ENCODE measurements at places on chromosomes 6 and 20. TPM values are rescaled to one million over a fixed set of nuclear protein-coding genes. Genes with fewer than 3 reads are reported as not detected.

Gene TREML1
- not detected for total RNA-seq

- no peak for DNase-seq
Observed at GRCh38 chr6:30244560-30244959, 31.4 kb upstream of the TRIM26 start.

Gene TM9SF4
- 29.2 TPM for total RNA-seq

- DNase-seq = no peak
Observed at GRCh38 chr20:9660236-9660868, 146.0 kb downstream of the LAMP5 start.

Gene HDDC2
- total RNA-seq = 16.2 TPM

Gene AVP
- total RNA-seq = not detected

Gene ARFGEF3
- not detected for total RNA-seq

Gene PEX7
- total RNA-seq = 2.6 TPM

DNA sequence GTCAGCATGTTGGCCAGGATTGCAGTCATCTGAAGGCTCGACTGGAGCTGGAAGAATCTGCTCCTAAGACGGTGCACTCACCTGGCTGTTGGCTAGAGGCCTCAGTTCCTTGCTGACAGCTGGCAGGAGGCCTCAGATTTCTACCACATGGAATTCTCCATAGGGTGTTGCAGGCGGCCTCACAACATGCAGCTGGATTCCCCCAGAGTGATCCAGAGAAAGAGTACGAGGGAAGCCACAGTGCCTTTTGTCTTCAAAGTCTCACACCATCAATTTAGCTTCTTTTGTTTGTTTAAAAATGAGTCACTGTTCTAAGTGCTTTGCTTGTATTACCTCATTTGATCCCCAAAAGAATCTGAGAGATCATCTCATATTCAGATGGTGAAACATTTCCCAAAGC is 65.5 kb upstream of the FYN start:
- DNase-seq = no peak

Gene HLA-DQB2
- 1.4 TPM for total RNA-seq

DNA sequence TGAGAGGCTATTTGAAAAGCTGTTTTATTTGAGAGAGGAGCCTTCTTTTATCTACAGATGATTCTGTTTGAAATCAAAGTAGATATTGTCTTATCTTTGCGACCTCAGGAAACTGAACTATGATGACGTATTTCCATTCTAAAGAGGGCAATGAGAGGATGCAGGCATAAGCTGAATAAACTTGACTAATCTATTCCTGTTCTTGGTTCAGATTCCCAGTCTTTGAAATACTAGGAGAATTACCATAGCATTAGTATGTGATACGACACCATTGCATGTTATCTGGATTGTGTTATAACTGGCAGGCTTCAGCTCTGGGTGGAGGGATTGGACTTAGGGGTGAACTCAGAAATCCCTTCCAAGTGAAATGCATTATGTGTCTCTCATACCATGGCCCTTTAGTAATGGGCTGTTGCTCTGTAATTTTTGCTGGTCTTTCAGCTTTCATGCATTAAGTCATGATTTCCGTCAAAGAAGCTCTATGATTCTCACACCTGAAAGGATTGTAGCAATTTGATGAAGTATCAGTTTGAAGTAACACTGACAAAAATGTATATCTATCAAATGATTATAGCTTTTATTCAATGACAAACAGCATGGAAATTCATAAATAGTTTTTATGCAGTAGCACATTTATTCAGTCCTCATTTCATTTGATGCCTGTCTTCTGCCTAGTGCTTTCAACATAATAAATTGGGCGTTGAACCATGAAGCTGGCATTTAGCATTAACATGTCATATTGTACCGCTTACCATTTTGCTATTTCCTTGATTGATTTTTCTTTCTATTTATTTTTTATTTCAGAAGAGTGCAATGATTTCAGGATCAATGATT is 138.4 kb upstream of the SPACA1 start:
- no peak for DNase-seq

- no peak for DNase-seq
Observed at GRCh38 chr6:170249817-170250216, 41.1 kb downstream of the DLL1 start.

DNA sequence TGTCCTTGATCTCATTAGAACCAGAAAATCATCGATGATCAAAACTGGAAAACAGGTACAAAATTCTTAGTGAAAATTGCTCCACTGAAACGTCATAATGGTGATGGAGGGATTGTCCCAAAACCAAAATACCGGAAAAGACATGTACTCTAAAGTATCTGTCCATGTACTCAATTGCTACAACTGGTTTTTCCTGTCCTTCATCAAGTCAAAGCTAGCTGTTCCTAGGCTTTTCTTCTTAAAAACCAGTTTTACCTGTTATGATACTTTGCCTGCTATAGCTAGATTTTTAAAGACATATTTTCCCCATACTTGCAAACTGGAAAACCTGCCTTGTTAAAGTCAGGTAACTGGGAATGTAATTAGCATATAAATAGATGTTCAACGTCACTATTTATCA is 50.5 kb upstream of the LRRC1 start:
- DNase-seq = no peak

GRCh38 chr6:111480988-111481822 is 1.8 kb downstream of the REV3L start:
- DNase-seq = no peak

- DNase-seq = no peak
Observed at GRCh38 chr6:110822249-110822648, 7.0 kb upstream of the CDK19 start.

GRCh38 chr6:161829291-161829729 is 555.4 kb upstream of the AGPAT4 start:
- no peak for DNase-seq

Gene MYCT1
- total RNA-seq = not detected

Gene BPIFB2
- total RNA-seq = not detected

Gene BMP6
- total RNA-seq = not detected

GRCh38 chr6:7108196-7108963 is 619 bp downstream of the RREB1 start:
- DNase-seq = peak; percentile 26

Gene LBP
- total RNA-seq = not detected

DNA sequence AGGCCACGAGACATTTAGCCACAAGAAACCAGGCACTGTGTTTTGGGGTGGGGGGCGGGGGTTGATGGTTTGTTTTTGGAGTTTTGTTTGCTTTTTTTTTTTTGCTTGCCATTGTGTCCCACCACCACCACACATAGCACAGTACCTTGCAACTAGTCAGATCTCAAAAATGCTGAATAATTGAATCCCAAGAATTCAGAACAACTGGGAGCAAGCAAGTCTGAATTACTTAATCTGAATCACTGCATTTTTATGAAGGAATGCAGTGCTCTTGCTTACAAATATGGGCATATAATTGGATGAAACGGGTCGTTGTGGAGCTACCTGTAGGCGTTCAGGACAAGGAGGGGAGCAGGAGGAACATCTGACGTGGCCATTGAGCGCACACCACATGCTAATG is 151.5 kb upstream of the CDYL start:
- DNase-seq = no peak

DNA sequence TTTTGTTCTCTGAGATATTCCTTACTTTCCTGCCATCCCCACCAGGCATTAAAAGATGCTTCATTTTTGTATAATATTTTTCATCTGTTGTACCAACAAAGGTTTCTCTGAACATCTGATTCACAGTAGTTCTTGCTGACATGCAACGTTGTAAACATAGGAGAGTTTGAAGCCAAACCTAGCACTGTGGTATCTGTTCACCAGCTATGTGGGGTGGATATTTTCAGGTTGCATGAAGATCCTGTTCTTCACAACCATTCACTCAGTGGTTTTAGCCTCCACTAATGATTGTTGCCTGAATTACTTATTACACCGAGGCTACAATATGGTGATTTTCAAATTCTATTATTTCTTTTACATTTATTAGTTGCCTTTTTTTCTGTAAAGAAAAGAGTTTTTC is 56.5 kb downstream of the EYA4 start:
- no peak for DNase-seq

DNA sequence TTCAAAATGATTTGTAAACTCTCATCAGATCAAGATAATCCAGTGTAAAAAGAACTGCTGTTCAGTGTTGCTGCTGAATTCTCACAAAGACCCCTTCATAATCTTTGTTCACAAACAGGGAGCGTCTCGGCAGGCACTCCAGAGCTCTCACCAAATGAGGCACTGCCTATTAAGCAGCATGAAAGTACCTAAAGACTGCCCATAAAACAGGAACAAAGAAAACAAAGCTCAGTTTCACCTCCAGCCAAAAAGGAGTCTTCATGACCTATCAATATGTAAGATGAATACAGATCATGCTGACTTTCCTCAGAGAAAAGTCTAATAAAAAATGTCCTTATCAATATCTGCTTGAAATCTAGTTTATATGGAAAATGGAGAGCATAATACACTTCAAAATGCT is 41.8 kb downstream of the GPR63 start:
- DNase-seq = no peak

- DNase-seq = no peak
Observed at GRCh38 chr20:48658505-48658904, 169.3 kb downstream of the PREX1 start.

DNA sequence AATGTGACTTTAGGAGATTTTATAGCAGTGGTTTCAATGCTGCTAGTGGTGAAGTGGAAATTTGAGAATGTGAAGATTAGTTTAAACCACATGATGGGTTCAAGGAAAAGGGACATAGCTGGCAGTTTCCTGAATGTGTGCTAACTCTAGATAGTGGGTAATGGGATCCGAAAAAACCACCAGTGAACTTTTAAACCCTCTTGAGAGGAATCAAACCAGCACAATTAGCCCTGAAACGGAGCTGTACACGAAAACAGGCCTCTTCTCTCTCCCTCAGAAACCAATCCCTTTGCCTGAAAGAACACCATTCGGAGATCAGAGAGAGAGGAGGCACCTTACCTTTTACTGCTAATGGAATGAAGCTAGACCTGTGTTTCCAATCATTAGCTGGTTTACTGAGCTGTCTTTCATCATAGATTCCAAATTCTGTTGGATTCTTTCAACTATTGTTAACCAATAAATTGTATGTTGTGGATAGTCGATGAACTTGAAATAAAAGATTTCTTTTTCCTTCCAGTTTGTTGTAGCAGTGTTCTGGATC is 103.9 kb downstream of the AIG1 start:
- DNase-seq = no peak

Gene LGSN
- not detected for total RNA-seq

Gene HDGFL1
- not detected for total RNA-seq

- no peak for DNase-seq
Observed at GRCh38 chr20:62560162-62560561, 82.1 kb upstream of the SLCO4A1 start.

GRCh38 chr6:166351715-166352285 is 9.5 kb upstream of the SFT2D1 start:
- DNase-seq = no peak

DNA sequence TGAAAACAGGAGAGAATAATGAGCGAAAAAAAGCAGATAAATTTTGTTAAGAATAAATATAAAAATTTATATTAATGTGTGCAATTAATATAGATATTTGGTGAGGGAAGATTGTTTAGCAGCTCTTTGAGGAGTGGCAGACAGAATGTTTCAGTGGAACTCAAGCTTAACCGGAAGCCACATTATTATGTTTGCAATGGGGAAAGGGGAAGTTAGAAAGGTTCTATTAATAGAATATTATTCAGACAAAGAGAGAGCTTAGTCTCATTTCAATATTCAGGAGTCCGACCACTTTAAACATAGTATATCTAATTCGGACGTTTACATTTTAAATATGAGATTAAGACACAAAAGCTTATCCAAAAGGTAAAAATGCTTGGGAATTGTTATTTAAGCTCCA is 81.6 kb upstream of the KHDRBS2 start:
- DNase-seq = no peak

GRCh38 chr20:40435146-40435895 is 253.7 kb downstream of the MAFB start:
- no peak for DNase-seq

Gene SLC16A10
- total RNA-seq = 15.7 TPM

- no peak for DNase-seq
Observed at GRCh38 chr6:23354004-23354403, 772.0 kb upstream of the NRSN1 start.

Gene BPIFB4
- total RNA-seq = not detected

DNA sequence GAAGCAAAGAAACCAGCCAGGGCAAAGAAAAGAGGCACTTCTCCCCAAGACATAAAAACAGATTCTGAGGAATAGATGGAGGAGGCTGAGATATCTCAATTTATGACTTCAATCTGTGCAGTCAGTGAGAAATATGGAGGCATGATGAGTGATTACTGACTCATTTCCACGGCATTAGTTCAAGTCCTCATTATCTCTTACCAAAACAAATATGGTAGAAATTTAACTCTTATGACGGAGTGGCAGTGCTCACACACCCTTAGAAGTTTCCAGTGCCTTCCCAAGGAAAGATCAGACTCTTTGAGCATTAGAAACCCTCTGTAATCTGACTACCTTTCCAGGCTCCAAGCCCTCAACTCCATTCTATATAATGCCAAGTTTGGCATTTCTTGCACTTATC is 364.1 kb downstream of the ARHGAP18 start:
- DNase-seq = no peak

Gene SLA2
- total RNA-seq = 58.5 TPM

Gene TRIM10
- total RNA-seq = not detected

DNA sequence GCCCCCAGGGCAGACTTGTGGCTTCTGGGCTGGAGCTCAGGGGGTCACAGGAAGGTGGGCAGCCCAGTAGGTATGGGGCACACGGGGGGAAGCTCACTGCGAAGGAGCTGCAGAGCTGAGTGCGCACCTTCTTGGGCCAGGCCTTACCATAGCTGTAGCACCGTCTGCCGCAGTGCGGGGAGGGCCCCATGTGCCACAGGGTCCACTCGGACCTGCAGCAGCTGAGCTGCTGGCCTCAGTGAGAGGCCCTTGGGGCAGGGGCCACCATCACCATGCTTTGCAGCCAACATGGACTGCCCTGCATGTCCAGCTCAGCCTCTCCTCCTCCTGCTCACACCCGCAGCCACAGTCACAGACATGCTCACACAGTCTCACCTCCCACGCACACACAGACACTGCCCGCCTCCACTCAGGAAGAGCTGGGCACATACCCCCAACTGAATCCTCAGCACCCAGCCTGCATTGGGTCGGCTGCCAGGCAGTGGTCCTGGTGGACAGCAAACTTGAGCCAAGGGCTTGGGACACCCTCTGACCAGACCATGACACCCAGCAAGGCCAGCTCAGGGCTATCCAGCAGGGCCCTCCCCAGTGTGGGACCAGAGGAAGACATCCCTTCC is 35.3 kb downstream of the YTHDF1 start:
- no peak for DNase-seq

GRCh38 chr6:126526996-126527606 is 187.2 kb downstream of the CENPW start:
- DNase-seq = no peak

DNA sequence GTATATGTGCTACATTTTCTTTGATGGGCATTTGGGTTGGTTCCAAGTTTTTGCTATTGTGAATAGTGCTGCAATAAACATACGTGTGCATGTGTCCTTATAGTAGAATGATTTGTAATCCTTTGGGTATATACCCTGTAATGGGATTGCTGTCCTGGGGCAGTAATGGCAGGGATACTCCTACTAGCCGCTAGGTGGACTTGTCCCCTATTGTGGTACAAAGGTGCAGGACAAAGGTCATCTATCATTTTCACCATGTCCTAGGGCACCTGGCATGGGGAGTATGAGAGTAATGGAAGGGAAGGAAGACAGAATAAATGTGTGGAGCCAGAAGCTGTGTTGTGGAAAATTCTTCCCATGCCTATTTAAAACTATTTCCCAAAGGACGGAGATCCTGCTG is 174.6 kb downstream of the CLIC5 start:
- no peak for DNase-seq
